ENCODE measurements at places on chromosomes 5 and 9. TPM values are rescaled to one million over a fixed set of nuclear protein-coding genes. Genes with fewer than 3 reads are reported as not detected.

The PCDHA8 gene
- total RNA-seq: not detected

The DNAH5 gene
- under 0.01 TPM for total RNA-seq

The FIBCD1 gene
- total RNA-seq: not detected

The ZCCHC7 gene
- 25.1 TPM for total RNA-seq

The CNTNAP3B gene
- total RNA-seq: 47.1 TPM

The UBQLN1 gene
- total RNA-seq: 118 TPM

GRCh38 chr5:53109056-53109442 lies 508 bp downstream of the MOCS2 start:
- no peak for DNase-seq

DNA sequence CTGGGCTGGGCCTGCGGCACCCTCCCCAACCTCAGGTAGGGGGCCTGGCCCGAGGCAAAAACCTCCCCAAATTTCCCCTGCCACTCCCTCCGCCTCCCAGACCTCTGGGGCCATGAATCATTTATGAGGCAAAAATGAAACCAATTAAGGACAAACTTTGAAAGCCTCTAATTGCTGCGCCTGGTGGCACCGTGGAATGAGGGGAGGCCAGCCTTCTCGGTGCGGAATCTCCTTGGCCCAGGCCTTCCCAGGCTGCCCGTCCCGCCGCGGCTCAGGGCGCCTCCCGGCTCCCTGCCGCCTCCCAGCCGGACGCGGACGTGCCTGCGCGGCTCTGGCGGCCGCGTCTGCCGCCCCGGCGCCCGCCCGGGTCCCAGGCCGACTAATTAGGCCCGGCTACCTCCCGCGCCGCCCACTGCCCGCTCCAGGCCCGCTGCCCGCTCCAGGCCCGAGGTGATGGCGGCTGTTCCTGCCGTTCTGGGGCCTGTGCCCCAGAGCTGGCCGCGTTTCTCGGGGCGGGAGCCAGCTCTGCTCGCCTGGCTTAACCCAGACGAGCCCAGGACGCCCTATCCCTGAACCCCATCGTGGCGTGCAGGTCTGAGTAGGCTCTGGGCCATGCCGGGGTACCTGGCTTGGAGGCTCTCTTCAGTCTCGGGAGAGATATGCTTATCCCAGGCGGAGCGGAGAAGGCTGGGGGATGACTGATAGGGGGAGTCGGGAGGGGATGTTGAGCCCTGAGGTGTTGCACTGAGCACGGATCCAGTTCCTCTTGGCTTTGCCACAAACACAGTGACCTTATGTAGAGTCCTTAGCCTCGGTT lies 20.1 kb downstream of the CXXC5 start:
- DNase-seq: no peak

GRCh38 chr5:11252075-11252474 lies 491.0 kb upstream of the DAP start:
- DNase-seq: no peak

GRCh38 chr5:155087036-155087435 lies 73.5 kb downstream of the KIF4B start:
- DNase-seq: no peak

GRCh38 chr9:12708562-12709298 lies 15.5 kb downstream of the TYRP1 start:
- DNase-seq: no peak

GRCh38 chr5:2899311-2899710 lies 147.8 kb upstream of the IRX2 start:
- DNase-seq: no peak

DNA sequence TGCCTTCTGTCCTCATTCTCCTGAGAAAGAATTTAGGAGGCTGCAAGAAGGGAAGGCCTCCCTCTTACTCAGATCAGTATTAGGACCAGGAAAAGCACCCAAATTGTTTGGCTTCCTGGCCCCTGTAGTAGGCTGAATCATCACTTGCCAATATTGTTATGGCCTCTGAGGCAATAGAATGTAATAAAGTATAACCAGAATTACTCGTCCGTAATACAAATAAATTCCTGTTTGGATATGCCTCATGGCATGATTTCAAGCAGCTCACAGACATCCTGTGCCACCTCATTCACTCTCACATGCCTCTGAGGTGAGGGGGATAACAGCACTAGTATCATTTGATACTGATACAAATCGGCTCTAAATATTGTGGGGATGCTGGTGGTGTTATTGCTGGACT lies 427.3 kb downstream of the ISL1 start:
- DNase-seq: no peak

DNA sequence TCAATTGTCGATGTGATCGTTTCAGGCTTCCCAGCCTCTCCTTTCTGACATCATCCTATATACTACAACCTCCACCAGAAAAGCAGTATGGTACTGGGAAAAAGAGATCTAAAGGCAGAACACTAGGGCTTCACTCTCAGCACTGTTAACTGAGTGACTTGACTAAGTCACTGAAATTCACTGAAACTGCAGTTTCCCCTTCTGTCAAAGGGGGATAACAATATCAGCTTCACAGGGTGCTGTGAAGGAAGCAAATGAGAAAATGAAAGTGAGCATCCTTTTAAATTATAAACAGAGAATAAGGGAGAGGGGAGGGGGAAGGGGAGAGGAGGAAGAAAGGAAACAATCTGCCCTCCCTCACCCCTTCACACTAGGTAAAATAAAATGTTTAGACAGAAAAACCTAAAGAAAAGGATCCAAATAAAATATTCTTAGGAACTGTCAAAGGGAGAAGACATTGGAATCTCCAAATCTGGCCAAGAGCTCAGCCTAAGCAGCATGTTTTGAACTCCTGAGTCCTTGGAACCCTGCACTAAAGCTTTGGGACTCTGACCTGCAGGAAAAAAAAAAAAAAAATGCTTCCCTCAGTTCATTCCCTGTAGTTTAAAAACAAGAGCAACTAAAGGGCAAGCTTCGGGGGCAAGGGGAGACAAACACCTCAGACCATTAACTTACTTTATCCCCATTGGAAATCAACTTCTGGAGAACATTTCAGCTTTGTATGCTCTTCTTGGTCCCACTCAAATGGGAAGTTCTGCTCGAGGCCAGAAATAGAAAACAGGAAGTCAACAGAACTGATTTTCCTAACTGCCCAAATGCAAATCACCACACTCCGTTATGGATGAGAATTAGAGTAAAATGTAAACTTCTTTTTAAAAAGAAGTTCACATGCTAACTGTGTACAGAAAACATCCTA lies 178.3 kb downstream of the DEPDC1B start:
- no peak for DNase-seq

GRCh38 chr5:159411115-159411514 lies 80.8 kb upstream of the IL12B start:
- DNase-seq: no peak
